Suppressor macrophage treated with lipopolysaccharide for 4 hours (primary cell): ENCODE measurements at places on chromosomes 6 and 20.
A peak's percentile ranks its signal among the peaks of the same experiment; 100 is the strongest.

GRCh38 chr6:53322188-53323029, 26.3 kb downstream of the ELOVL5 start:
- DNase-seq: no peak

- DNase-seq: no peak
Observed at GRCh38 chr6:160431226-160431625, 83.0 kb downstream of the SLC22A3 start.

DNA sequence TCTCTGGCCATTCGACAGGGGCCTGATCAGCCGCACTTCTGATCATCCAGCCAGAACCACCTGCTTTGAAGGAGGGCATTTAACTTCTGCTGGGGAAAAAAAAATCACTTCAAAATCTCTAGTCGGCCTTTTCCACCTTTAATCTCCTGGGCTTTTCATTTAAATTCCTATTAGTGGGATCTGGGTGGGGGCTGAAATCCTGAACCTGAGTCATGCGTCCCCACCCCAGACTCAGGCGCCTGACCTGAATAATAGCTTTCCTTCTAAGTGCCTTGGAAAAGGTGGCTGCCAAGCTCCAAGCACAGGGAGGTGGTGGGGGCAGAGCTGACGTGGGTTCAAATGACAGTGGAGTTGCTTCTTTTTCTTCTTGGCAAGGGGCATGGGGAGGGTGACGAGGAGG, 246.0 kb upstream of the EXOC2 start:
- DNase-seq: no peak

- peak; percentile 6 for DNase-seq
Observed at GRCh38 chr6:124872361-124873065, 89.7 kb upstream of the RNF217 start.
